Vagina (tissue), 2 donors: ENCODE measurements at places on chromosomes 11 and 22. TPM values are rescaled to one million over a fixed set of nuclear protein-coding genes. Genes with fewer than 3 reads are reported as not detected.

The MRTFA gene
- 99.4 TPM for total RNA-seq

The CCDC188 gene
- total RNA-seq: not detected

The HTR3B gene
- total RNA-seq: not detected

The MS4A15 gene
- not detected for total RNA-seq

The OR52E8 gene
- total RNA-seq: not detected

The ROBO3 gene
- 18.9 TPM for total RNA-seq

The CCDC15 gene
- 2.9 TPM for total RNA-seq

The GLB1L3 gene
- 2.2 TPM for total RNA-seq

The IGLL5 gene
- 1.7 TPM for total RNA-seq

The OTOG gene
- total RNA-seq: not detected

The TUB gene
- 13.5 TPM for total RNA-seq
